ENCODE measurements at places on chromosomes 12 and 14. TPM values are rescaled to one million over a fixed set of nuclear protein-coding genes. Genes with fewer than 3 reads are reported as not detected.

DNA sequence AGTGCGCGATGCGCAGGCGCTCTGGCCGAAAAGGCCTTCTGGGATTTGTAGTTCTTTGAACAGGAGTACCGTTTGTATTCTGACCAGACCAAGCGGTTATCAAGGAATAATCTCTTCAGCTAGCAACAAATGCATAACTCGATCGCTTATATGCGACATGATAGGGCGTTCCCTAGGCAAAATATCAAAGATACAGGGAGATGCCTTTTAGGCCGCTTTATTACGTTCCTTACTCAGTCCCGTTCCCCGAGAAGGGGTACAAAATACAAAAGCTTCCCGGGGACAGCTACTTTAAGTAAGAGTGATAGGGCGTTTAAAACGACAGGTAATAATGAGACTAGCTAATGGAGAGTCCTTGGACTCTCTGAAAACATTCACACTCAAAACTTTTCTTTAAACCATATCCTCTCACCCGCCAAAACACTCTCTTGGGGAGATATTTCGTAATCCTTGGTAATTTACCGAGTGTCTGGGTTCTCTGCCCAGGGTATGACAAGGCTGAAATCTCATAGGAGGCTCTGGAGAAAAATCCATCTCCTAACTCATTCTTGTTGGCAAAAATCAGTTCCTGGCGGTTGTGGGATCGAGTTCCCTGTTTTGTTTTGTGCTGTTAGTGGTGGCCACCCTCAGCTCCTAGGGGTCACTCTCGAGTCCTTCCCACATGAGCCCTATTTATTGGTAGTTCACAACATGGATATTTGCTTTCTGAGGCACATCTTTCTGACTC is 412 bp upstream of the SNW1 start:
- H3K27ac ChIP-seq, result peak overlapping the region; percentile 86
- no peaks in the 10 kb centered on the region for H3K27me3 ChIP-seq
- no peak for DNase-seq
- H3K4me3 ChIP-seq, result peak overlapping the region; percentile 74

GRCh38 chr14:24368212-24368561 is 203 bp downstream of the NFATC4 start:
- H3K36me3 ChIP-seq, result no peaks in the 10 kb centered on the region
- peak overlapping the region; percentile 46 for H3K4me3 ChIP-seq
- H3K27me3 ChIP-seq, result no peaks in the 10 kb centered on the region
- H3K27ac ChIP-seq, result peak overlapping the region; percentile 85
- no peak for DNase-seq

DNA sequence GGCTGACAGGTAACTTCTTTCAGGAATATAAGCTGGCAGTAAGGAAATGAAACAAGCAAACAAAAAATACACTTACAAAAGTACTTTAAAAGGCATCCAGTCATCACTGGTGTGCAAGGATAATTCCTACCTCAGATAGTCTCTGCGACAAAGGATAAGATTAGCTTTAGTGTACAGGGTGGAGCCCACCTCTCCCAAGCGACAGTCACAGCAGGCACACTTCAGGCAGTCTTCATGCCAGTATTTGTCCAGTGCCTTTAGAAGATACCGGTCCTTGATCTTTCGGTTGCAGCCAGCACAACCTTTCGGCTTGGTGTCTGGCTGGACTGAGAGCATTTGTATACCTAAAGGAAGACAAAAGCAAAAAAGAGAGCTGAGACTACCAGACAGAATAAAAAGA is 5.4 kb downstream of the LMO3 start:
- no peaks in the 10 kb centered on the region for H3K27me3 ChIP-seq
- no peaks in the 10 kb centered on the region for H3K36me3 ChIP-seq
- no peaks in the 10 kb centered on the region for H3K4me1 ChIP-seq
- no peak overlapping the region for H3K4me3 ChIP-seq

- H3K4me1 ChIP-seq, result no peaks in the 10 kb centered on the region
- no peaks in the 10 kb centered on the region for H3K36me3 ChIP-seq
- DNase-seq, result no peak
- no peak overlapping the region for H3K27ac ChIP-seq
These were observed 93.9 kb downstream of the PLBD1 start for GRCh38 chr12:14473707-14474287.

- H3K27me3 ChIP-seq, result no peaks in the 10 kb centered on the region
- no peak overlapping the region for H3K27ac ChIP-seq
- no peak for DNase-seq
- no peaks in the 10 kb centered on the region for H3K36me3 ChIP-seq
- H3K4me3 ChIP-seq, result no peak overlapping the region
These were observed 96.0 kb downstream of the GPHN start for GRCh38 chr14:66603945-66604344.

DTX1 gene
- 2.6 TPM for total RNA-seq

DNA sequence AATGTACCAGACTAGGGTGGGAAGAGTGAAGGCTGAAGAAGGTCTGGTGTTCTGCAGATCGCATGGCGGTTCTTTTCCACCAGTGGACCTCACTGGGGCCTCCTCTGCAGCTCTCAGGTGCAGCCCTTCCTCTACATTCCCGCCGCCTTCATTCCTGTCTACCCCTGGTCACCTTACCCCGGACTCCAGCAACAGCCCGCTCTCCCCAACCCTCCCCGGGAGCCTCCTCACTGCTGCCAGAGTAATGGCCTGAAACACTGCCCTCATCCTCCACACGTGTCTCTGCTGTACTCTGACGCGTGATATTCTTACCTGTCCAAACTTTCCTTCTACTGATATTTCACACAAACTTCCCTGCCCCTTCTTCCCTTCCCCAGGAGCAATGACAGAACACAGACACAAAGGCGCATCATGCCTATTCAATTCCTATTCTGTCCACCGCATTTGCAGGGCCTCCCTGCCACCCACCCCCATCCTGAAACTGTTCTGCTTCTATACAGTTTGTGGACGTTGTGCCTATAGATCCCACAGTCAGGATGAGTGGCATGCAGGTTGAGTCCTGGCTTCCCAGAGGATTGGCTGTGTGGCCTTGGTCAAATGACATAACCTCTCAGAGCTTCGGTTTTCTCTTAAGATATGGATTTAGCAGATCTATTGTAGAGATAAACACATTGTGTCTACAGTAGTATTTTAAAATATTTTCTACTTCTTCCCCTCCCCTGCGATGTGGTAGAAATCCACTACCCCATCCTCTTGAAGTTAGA is 1.7 kb upstream of the NUAK1 start:
- H3K4me1 ChIP-seq, result no peaks in the 10 kb centered on the region
- peak overlapping the region; percentile 89 for H3K27ac ChIP-seq
- no peak for DNase-seq
- H3K36me3 ChIP-seq, result no peaks in the 10 kb centered on the region
- H3K27me3 ChIP-seq, result no peaks in the 10 kb centered on the region

GRCh38 chr12:71243370-71243769 is 85.6 kb upstream of the TSPAN8 start:
- no peak for DNase-seq
- no peaks in the 10 kb centered on the region for H3K27me3 ChIP-seq
- H3K36me3 ChIP-seq, result no peaks in the 10 kb centered on the region
- no peak overlapping the region for H3K4me3 ChIP-seq
- H3K4me1 ChIP-seq, result no peaks in the 10 kb centered on the region

- H3K4me3 ChIP-seq, result no peak overlapping the region
- H3K36me3 ChIP-seq, result no peaks in the 10 kb centered on the region
- no peaks in the 10 kb centered on the region for H3K4me1 ChIP-seq
- no peaks in the 10 kb centered on the region for H3K27me3 ChIP-seq
- DNase-seq, result no peak
- H3K27ac ChIP-seq, result no peak overlapping the region
These were observed 780 bp downstream of the SERPINA4 start for GRCh38 chr14:94562022-94562421.

DNA sequence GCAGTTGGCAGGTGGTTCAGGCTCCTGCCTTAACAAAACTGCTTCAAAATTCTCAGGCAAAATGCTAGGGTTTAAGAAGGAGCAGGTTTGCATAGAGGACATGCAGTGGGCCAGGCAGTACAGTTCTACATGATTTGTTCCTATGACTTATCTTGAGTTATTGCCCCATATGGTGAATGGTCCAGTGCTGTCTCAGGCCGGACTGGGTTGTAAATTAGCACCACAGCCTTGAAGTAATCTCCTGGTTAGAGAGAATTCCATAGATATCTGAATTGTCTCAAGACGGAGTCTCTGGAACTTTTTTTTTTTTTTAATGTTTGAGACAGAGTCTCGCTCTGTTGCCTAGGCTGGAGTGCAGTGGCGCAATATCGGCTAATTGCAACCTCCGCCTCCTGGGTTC is 11.8 kb upstream of the PRPF39 start:
- no peaks in the 10 kb centered on the region for H3K36me3 ChIP-seq
- H3K27ac ChIP-seq, result no peak overlapping the region
- DNase-seq, result no peak
- no peak overlapping the region for H3K4me3 ChIP-seq
- H3K27me3 ChIP-seq, result no peaks in the 10 kb centered on the region
- no peaks in the 10 kb centered on the region for H3K4me1 ChIP-seq

DNA sequence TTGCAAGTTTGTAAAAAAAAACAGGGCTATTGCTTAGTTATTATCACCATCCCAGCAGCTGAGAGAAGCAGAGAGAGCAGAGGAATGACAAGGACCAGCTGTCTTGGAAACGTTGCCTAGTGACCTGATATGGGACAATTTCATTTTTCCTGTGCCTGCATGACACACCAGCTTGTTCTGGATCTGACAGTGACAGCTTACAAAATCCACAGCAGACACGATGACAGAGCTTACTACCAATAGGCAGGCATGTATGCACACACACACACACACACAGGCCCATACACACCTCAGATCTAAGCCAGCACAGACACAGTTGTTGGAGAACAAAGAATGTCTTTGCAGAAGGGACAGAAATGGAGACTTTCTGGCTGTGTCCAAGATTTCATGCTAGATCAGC is 25.4 kb downstream of the HSPB8 start:
- H3K4me3 ChIP-seq, result no peak overlapping the region
- H3K27me3 ChIP-seq, result no peaks in the 10 kb centered on the region
- no peak overlapping the region for H3K27ac ChIP-seq
- no peaks in the 10 kb centered on the region for H3K4me1 ChIP-seq
- DNase-seq, result no peak
- H3K36me3 ChIP-seq, result no peaks in the 10 kb centered on the region

DNA sequence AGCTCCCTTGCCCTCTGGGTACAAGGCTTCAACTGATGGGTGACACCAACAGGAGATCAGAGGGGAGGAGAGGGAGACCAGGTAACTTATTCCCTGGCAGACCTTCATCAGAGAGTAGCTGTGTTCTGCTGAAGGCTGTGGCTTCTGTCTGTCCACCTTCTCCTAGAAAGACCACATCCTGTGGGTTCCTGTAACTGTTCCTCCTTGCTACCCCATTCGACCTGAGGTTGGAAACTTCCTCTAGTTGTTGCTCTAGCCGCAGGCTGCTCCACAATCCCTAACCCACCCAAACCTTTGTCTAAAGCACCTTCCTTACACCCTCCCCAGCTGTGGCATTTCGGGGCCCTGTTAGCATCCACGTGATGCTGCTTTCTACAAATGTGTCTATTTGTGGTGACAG is 454.2 kb downstream of the DPF3 start:
- H3K27ac ChIP-seq, result no peak overlapping the region
- H3K4me1 ChIP-seq, result no peaks in the 10 kb centered on the region
- no peaks in the 10 kb centered on the region for H3K36me3 ChIP-seq

CD163 gene
- total RNA-seq, result 65.0 TPM

JAG2 gene
- total RNA-seq, result 30.5 TPM

TEAD4 gene
- total RNA-seq, result 20.9 TPM

KRT6B gene
- total RNA-seq, result 0.87 TPM

- H3K4me3 ChIP-seq, result no peak overlapping the region
- no peaks in the 10 kb centered on the region for H3K36me3 ChIP-seq
- no peaks in the 10 kb centered on the region for H3K27me3 ChIP-seq
- no peak for DNase-seq
- H3K4me1 ChIP-seq, result no peaks in the 10 kb centered on the region
- H3K27ac ChIP-seq, result no peak overlapping the region
These were observed 25.0 kb upstream of the COCH start for GRCh38 chr14:30849354-30849753.

RNASE11 gene
- not detected for total RNA-seq

HECTD4 gene
- total RNA-seq, result 50.6 TPM

- no peaks in the 10 kb centered on the region for H3K4me1 ChIP-seq
- no peak for DNase-seq
- H3K36me3 ChIP-seq, result no peaks in the 10 kb centered on the region
- no peaks in the 10 kb centered on the region for H3K27me3 ChIP-seq
- H3K4me3 ChIP-seq, result no peak overlapping the region
- no peak overlapping the region for H3K27ac ChIP-seq
These were observed 218.4 kb downstream of the BCAT1 start for GRCh38 chr12:24730489-24730896.

GRCh38 chr12:58871556-58871955 is 48.7 kb downstream of the LRIG3 start:
- no peak for DNase-seq
- H3K36me3 ChIP-seq, result no peaks in the 10 kb centered on the region
- no peak overlapping the region for H3K27ac ChIP-seq
- no peaks in the 10 kb centered on the region for H3K27me3 ChIP-seq

DNA sequence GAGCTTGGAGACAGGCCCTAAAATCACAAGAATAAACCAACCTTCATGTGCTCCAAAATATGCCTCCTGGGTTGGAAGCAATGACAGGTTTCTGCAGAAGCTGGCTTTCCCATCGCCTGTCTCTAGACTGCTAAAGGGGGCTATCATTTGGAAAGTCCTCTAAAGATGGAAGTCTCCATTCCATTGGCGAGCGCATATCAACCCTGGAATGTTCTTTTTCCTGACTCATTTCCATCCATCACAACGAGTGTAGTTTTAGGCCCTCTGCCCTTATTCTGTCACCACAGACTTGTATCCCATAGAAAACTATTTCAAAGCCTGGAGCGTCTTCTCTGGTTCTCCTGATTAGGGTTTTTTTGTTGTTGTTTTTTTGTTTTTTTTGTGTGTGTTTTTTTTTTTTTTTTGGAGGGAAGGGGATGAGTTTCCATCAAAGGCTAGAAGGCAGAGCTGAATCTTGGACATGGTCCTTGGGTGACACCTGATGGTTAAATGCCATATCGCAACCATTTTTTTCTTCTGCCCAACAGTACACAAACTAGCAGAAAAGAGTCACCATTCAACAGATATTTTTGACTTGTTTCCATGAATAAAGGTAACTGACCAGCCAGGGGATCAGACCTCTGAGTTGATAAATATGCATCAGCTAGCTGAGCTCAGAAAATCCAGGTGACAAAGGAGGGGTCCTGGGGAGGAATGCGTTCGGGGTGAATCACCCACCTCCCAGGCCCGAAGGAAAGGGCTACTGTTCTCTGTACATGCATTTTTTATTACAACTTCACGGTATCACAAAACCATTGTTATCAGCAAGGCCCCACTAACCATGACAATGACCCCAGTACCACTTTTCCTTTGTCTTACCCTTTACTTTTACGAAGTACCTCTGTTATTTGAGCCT is 40.5 kb downstream of the KCNA5 start:
- peak; percentile 49 for DNase-seq
- no peaks in the 10 kb centered on the region for H3K27me3 ChIP-seq
- no peaks in the 10 kb centered on the region for H3K36me3 ChIP-seq
- H3K4me1 ChIP-seq, result no peaks in the 10 kb centered on the region

TPH2 gene
- not detected for total RNA-seq

DNA sequence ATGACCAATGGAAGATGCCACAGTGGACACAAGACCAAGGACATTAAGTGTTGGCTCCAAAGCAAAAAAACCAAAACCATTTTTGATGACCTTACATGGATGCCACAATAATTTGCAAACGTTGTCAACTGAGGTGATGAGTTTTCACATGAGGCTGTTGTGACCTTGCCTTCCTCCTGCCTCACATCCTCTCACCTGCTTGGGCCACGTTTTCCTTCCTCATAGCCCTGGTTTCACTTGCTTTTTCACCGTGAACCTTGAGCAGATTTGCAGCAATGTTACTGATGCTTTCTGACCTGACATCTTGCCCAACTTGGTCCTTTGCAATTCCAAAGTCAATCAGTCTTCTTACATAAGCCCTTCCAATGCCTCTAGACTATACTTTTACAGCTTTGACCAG is 3.7 kb downstream of the KRT6B start:
- DNase-seq, result no peak
- H3K4me1 ChIP-seq, result no peaks in the 10 kb centered on the region
- no peak overlapping the region for H3K4me3 ChIP-seq
- no peak overlapping the region for H3K27ac ChIP-seq
